CD8-positive, alpha-beta memory T cell (primary cell): ENCODE measurements at places on chromosomes 13 and 19.

DNA sequence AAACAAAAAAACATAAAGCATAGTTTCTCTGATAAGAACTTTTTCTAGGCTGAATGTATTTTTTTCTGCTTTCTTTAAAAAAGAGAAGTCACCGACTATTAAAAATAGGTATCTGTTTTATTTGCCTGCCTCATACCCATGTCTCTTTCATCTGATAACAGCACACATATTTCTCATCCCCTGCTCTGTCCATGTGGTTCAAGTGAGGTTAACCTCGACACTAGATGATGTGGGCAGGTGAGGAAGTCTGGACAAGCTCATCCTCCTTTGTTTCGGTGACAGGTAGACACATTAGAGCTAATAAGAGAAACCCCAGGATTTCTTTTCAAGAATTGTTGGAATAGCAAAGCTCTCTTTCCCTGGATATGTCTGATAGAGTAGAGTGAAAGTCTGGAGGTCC lies 222.7 kb downstream of the GPC5 start:
- DNase-seq = no peak

DNA sequence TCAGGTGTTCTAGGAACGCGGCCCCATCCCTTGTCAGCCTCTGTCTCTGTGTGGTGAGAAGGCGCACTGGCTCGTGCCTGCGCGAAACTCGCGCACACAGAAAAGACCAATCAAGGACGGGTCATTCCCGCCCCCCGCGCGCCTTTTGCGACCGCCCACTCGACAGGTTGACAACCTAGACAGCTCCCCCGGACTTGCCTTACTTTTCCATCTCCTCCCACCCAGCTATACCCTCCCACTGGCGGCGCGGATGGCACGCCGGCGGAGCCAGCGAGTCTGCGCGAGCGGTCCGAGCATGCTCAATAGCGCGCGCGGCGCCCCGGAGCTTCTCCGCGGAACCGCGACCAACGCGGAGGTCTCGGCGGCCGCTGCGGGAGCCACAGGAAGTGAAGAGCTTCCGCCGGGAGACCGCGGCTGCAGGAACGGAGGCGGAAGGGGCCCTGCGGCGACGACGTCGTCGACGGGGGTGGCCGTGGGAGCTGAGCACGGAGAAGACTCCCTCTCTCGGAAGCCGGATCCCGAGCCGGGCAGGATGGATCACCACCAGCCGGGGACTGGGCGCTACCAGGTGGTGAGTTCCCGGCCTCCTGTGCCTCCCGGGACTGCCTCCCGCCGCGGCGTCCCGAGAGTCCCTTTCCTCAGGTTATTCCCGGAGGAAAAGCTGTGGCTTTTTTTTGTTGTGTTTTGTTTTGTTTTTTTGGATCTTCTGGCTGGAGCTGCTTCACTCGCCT lies at the start of gene NDFIP2:
Gene NDFIP2 (plus strand): TSS at position 202 of the 731 bp plus-strand sequence. CDS start 49 bp downstream, at position 251.
- peak; percentile 84 for DNase-seq

DNA sequence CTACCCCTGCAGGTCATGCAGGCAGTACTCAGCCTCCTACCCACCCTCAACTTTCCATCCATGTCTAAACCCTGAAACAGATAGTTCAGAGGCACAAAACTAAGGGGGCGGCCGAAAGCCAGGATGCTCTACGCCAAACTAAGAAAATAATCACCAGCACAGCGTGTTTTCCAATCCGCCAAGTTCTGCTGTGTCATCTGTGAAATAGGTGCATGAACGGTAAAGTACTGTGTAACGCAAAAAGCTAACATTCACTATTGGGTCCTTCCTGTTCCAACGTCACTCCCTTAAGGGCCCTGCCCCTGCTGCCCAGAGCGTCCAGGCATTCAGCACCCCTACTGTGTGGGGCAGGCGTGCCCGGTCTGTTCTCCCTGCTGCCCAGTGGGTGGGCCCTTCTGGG lies 12.2 kb upstream of the TIMM44 start:
- no peak for DNase-seq

- DNase-seq = no peak
Observed at GRCh38 chr13:113863524-113864272, at the start of gene GAS6. GAS6 (minus strand) TSS chr13:113864076; CDS start chr13:113863920, 156 bp downstream.

DNA sequence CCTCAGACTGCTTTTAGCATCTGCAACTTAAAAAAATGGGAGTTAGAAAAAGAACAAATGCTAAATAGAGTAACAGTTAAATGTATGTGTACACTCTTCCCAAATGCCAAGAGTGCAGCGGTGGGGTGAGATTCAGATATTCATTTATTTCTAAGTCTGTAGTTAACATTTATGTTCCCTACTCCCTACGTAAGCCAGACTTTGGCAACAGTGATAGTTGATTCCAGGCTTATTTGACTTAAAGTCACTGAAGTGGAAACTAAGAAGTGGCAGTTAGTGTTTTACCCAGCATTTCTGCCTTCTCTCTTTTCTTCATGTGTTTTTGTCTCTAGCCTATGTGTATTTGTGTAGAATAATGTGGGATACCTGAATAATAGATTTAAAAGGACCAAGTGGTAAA lies 4.5 kb downstream of the MIR17HG start:
- no peak for DNase-seq

DNA sequence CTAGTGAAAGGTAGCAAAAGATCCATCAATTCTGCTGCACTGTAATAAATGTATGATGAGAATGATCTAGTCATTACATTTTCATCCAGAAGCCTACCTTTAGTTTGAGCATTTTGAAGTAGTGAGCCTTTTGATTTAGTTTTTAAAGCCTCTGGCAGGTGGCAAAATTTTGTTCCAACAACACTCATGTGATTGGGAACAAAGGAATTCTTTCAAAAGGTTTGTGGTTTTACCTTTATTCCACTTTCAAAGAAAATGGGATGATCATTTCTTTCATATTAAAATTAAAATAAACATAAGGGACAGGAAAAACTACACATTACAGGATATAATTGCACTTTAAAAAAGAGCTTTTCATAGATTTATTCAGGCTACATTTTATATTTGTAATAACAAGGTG lies 260.2 kb downstream of the DACH1 start:
- no peak for DNase-seq

DNA sequence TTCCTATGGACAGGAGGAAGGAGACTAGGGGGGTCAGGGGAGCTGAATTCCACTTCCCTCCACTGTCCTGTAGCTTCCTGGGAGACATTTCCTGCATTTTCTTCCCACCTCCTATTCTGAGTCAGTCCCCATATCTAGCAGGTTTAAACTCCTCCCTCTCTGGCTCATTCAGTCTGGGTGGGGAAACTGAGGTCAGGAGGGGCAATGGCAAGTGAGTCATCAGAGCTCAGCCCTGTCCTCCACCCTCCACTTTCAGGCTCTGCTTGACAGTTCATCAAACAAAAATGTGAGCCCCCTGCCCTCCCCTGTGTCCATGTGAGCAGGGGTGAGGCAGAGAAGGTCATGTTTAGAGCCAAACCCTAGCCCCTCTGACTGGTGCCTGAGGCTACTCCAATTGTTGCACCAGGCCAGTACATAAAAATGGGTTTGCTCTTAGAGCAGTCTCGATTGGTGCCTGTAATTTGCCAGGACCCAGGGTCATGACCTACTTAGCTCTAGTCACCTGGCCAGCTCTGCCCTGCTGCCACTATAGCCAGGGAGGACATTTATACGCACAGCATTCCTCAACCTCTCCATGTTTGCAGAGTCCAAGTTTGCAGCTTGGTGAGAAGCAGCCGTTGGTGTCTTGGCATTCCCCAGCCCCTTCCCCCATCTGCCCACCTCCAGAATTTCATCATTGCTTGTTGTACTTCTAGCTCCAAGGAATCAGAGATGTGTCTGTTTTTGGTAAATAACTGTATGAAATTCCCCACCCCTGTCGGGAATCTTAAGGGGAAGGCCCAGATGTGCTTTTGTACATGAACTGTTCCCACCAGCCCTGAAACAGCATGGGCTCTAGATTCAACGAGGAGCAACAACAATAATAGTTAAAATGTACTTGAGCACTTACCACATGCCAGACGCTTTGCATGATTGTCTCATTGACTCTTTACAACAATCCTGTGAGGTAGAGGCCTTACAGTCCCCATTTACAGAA lies 20.7 kb downstream of the SAMD4B start:
- DNase-seq = no peak

- DNase-seq = no peak
Observed at GRCh38 chr13:98450539-98451111, 126.3 kb downstream of the STK24 start.

GRCh38 chr13:50449465-50449864 lies 394.0 kb downstream of the DLEU7 start:
- no peak for DNase-seq

DNA sequence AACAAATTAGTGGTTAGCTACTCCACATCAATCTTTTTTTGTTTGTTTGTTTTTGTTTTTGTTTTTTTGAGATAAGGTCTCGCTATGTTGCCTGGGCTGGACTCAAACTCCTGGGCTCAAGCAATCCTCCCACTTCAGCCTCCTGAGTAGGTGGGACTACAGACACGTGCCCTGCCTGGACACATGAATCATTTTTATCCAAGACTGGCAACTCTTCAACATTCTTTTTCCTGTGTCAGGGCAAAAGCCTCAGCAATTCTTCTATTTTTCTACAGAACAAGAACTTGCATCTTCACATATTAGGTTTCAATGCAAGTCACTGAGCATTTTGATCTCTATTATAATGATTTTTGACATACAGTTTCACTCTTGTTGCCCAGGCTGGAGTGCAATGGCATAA lies 76.8 kb upstream of the LRCH1 start:
- DNase-seq = no peak

GRCh38 chr13:95494082-95494681 lies 58.3 kb upstream of the CLDN10 start:
- DNase-seq = no peak

- DNase-seq = no peak
Observed at GRCh38 chr19:46660551-46661019, 397 bp downstream of the DACT3 start.

- DNase-seq = no peak
Observed at GRCh38 chr19:6060600-6061375, 49.5 kb downstream of the RFX2 start.

DNA sequence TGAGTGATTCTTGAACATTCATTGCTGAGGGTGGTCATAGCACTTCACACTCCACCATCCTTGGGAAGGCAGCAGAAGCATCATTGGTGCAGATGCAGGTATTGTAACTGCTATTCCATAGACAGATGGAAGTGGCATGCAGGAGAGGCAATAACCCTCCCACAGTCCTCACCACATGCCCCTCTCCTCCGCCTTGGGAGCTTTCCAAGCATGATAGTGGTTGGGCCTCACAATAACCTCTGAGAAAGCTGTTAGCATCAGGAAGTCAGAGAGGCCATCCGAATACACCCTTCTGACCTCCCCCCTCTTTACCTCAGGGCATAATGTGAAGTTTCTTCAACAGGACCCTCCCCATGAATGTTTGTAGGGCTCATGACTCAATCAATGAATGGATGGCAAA lies 177.9 kb downstream of the KATNAL1 start:
- no peak for DNase-seq

DNA sequence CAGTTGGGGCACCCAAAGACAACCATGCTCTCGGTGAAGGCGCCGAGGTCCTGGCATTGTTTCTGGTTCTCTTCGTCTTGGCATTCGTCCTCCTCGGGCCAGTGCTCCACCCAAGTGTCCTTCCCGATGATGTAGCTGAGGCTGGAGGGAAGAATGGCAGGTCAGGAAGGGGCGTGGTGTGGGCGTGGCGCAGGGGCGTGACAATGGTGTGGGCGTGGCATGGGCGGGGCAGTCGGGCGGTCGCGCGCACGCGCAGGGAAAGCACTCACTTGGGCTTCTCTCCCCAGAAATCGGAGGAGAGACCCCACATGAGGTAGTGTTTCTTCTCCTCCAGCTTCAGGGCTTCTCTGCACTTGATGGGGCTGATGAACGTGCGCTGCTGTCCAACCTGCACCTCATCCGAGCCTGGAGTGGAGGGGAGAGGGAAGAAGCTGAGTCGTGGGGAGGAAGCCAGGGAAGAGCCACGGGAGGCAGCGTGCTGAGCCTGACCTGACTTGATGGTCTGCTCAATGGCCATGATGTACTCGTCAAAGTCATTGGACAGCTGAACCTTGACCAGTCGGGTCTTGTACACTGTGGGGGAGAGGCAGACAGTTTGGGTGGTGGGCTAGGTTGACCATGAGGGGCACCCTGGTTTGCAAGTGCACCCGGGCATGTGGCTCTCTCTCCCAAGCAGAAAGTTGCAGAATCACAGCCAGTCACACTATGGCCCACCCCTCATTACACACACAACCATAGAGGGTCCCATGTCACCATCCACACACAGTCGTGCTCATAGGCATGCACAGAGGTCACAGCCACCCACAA lies 8.1 kb upstream of the TNFSF14 start:
- DNase-seq = peak; percentile 20

- no peak for DNase-seq
Observed at GRCh38 chr13:33639158-33639557, 178.8 kb upstream of the RFC3 start.

- no peak for DNase-seq
Observed at GRCh38 chr13:59409211-59409610, 754.5 kb downstream of the DIAPH3 start.

DNA sequence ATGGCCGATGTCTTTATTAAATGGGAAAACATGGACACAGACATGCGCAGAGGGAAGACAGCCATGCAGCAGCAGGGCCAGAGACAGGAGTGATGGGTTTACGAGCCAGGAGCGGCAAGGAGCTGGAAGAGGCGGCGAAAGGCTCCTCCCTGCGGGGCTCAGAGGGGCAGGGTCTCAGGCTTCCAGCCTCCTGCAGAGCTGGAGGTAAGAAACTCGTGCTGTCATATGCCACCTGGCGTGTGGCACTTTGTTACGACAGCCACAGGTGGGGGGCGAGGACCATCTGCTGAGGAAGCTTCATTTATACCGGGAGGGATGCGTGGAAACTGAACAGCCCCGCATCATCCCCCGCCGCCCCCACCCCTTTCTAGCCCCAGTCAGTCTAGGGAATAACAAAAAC lies 52.0 kb upstream of the SPACA7 start:
- no peak for DNase-seq

DNA sequence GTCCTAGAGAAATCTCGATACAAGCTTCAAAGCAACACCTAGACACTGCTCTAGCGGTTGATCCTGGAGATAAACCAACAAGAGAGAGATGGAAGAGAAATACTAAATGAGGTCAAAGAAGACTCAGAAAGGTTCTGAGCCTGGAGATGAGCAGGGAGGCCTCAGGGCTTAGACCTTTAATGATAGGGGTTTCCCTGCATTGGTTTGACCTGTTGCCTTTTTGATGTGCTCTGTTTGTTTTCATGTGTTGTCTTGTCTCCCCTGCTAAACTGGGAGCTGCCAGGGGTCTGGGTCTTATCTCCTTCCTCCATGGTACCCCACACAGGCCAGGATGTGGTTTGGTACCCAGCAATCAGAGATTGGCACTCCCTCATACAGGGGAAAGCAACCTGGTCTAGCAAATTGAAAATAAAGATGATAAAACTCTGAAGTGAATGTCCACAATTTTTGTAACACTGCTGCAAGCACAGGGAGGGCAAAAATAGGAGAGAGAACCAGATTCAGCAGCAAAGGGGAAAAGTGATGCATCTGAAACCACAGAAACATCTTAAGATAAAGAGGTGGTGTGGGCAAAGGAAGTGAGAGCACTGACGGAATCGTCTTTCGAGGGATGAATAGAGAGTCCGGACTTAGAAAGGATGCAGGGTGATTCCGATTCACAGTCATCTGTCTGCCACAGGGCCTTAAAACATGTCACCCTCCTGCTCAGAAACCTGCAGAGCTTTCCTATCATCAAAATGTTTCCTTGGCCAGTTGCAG lies 3.5 kb downstream of the FFAR2 start:
- peak; percentile 40 for DNase-seq

GRCh38 chr19:29260477-29261317 lies 47.7 kb upstream of the UQCRFS1 start:
- no peak for DNase-seq

- DNase-seq = no peak
Observed at GRCh38 chr13:90448466-90449037, 898.9 kb upstream of the MIR17HG start.

GRCh38 chr19:45824531-45825262 lies 9.6 kb upstream of the RSPH6A start:
- no peak for DNase-seq
